ENCODE measurements at places on chromosomes 16 and 17. TPM values are rescaled to one million over a fixed set of nuclear protein-coding genes. Genes with fewer than 3 reads are reported as not detected.

- no peak for DNase-seq
Measured at GRCh38 chr16:25080420-25081131, 31.0 kb upstream of the LCMT1 start.

The C17orf67 gene
- total RNA-seq, result 1.4 TPM

GRCh38 chr16:79833559-79833958 lies 233.0 kb upstream of the MAF start:
- no peak for DNase-seq

DNA sequence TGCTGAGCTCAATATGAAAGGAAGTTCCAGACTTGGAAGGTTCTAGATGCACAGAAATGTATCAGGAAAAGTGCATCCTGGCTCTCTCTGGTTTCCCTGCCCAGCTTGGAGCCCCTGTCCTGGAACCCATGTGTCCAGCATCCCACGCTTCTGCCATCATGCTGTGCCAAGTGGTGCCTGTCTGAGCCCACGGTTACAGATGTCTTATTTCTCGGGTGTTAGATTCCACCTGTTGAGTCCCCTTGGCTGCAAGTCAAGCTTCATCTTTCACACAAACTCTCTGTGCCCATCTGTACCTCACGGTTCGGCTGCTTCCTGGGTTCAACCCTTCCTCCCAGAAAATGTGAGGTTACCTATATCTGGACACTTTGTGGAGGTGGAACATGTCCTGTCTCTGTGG lies 22.5 kb downstream of the OR1D5 start:
- DNase-seq, result no peak

DNA sequence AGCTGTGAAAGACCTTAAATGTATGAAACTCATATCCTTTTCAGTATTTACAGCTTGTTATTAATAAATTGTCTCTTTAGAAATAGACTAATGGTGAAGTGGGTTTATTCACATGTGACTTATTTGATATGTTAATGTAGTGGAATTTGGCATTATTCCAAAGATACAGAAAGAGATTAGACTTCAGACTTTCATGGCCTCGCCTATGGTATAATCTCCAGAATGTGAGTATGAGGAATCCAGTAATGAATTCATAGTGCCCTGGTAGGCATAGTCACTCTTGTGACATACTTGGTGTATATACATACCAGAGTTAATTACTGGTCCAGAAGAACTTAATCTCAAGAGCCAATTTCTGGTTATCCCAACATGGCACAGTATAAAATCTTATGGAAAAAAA lies 72.7 kb downstream of the OMG start:
- no peak for DNase-seq

- DNase-seq, result no peak
Measured at GRCh38 chr16:672851-673250, 2.6 kb upstream of the RHBDL1 start.

The C17orf75 gene
- 22.6 TPM for total RNA-seq

DNA sequence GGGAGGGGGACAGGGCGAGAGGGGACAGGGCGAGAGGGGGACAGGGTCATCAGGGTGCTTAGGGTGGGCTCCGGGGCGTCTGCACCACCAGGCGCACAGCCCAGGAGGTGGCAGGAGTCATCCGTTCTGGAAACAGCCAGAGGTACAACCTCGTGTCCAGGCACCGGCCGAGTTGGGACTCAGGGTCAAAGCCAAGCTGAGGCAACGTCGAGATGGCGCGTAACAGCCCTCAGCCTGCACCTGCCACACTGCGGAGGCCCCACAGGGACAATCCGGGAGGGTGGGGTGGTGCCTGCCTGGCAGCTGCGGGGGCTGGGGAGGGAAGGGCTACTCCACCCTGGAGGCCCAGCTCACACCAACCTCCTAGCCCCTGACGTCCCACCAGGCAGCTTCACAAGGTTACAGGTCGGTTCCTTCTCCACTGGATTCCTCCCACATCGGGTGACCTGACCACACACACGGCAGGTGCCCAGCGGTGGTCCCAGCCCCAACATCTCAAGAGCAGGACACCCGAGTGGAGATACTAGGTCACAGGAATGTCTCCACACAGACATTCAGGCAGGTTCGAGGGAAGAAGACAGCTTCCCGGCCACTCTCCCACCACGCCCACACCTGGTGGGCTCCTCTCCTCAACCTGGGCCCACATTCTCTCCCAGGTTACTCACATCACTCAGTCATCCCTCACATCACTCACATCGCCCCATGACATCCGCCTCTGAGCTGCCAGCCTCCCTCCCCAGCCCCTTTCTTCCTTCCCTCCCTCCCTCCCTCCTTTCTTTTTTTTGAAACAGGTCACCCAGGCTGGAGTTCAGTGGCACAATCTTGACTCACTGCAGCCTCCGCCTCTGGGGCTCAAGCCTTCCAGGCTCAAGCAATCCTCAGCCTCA lies 47.3 kb downstream of the RPH3AL start:
- no peak for DNase-seq

The EMP2 gene
- total RNA-seq, result 19.8 TPM

- no peak for DNase-seq
Measured at GRCh38 chr17:55770196-55770870, 19.5 kb downstream of the PCTP start.

- DNase-seq, result no peak
Measured at GRCh38 chr17:31803494-31804213, 55.4 kb downstream of the COPRS start.

- DNase-seq, result peak; percentile 27
Measured at GRCh38 chr16:4315186-4316107, at the start of gene GLIS2. Gene GLIS2, plus strand, starts transcription at chr16:4316067. Its CDS starts 16,214 bp downstream, at chr16:4332281.

The VWA3A gene
- not detected for total RNA-seq

The FOXC2 gene
- 2.3 TPM for total RNA-seq

DNA sequence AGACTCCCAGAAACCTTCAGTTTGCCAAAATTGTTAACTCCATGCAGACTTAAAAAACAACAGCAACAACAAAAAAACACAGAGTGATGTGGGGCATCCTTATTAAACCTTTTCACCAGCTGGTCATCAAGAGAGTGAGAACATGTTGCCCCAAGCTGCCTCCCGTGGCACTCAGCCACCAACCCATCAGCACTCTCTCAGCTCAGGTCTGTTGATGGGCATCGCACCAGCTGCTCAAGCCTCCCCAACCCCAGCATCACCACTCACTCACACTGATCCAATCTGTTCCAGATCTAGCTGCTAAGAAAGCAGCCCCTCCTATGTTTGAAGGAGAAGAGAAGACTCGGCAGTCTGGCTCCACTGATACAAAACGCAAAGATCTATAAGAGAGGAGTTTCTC lies 46.8 kb downstream of the SLC39A11 start:
- no peak for DNase-seq

The SULT1A1 gene
- 13.1 TPM for total RNA-seq

DNA sequence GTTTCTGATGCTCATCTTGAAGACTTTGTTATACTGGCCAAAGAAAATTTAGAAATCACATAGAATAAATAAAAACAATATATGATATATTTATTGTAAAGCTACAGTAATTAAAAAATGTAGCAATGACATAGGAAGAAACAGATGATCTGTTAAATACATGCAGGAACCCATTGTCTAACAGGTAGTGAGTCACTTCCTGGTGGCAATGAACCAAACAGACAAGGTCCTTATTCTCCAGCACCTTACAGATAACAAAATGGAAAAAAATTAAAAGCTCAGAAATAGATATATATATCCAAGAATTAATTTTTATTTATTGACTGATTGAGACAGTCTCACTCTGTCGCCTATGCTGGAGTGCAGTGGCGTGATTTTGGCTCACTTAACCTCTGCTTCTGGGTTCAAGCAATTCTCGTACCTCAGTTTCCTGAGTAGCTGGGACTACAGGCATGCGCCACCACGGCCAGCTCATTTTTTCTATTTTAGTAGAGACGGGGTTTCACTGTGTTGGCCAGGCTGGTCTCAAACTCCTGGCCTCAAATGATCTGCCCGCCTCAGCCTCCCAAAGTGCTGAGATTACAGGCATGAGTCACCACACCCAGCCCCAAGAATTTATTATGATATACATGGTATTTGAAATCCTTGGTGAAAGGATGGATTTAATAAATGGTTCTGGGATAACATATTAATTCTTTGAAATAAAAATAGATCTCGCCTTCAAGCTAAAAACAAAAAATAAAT lies 7.5 kb downstream of the NETO2 start:
- peak; percentile 74 for DNase-seq

- no peak for DNase-seq
Measured at GRCh38 chr16:64250866-64251265, 871.0 kb downstream of the CDH11 start.

DNA sequence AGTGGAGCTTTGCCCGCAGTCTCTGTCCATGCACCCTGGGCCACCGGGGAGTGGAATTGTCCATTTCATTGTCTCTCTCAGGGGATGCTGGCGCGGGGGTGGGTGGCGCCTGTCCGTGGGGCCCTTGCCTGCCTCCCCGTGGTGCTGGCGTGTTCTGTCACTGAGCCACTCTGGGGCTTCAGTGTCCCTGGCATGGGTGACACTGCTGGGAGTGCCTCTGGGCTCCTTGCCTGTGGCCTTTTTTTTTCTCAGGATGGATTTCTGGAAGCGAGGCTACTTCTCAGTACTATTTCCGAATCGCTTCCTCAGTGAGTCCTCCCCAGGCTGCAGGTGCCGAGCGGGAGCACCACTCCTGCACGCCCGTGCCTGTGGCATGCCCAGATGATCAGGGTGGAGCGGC lies 55.0 kb downstream of the PDPK1 start:
- no peak for DNase-seq

DNA sequence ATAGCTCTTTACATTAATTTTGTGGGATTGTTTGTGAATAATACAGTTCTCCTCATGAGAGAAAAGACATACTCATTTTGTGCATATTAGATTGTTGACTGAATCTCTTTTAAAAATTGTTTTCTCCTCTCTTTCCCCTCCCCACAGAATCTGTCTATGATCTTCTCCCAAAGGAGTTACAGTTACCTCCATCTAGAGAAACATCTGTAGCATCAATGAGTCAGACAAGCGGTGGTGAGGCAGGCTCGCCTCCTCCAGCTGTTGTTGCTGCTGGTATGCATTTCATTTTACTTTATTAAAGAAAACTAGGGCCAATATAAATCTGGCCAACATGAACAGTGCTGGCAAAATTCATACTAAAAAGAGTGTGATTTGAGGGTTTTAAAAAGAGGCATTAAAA lies 60.5 kb downstream of the NFAT5 start:
- DNase-seq, result no peak

The FOXF1 gene
- total RNA-seq, result 0.11 TPM

The NDE1 gene
- 49.8 TPM for total RNA-seq

The PABPN1L gene
- total RNA-seq, result not detected

- DNase-seq, result no peak
Measured at GRCh38 chr16:82043680-82044584, 8.9 kb downstream of the HSD17B2 start.

DNA sequence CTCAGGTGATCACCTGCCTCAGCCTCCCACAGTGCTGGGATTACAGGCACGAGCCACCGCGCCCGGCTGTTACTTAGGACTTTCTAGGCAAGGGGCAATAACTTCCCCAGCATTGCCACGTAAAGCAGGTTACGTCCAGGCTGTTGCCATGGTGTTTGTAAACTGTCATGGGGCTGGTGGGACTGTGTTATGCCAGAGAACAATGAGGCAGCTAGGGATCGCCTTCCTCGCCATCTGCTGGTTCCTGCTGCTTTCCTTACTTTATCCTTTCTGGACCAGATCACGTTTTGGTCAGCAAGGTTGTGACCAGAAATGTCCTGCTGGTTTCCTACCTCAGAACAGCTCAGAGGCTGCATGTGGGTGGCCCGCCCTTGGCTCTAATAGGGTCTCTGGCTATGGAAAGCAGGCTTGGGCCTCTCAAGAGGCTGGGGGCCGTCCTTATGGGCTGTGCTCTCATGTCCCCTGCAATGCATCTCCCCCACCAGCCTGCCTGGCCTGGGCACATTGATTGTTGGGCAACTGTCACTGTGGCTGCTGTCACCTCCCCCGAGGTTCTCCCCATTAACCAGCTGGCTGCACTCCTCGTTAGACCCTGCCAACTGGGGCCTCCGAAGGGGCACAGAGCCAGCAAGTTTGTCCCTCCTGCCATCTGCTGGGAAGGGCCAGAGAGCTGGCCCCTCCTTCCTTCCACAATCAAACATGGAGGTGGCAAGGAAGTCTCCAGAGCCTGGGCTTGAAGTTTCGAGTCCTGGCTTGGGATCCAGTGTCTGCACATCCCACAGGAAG lies 28.2 kb upstream of the ZC3H18 start:
- DNase-seq, result no peak

The CPHXL2 gene
- not detected for total RNA-seq

The CACNG3 gene
- total RNA-seq, result not detected

The KRT32 gene
- not detected for total RNA-seq

DNA sequence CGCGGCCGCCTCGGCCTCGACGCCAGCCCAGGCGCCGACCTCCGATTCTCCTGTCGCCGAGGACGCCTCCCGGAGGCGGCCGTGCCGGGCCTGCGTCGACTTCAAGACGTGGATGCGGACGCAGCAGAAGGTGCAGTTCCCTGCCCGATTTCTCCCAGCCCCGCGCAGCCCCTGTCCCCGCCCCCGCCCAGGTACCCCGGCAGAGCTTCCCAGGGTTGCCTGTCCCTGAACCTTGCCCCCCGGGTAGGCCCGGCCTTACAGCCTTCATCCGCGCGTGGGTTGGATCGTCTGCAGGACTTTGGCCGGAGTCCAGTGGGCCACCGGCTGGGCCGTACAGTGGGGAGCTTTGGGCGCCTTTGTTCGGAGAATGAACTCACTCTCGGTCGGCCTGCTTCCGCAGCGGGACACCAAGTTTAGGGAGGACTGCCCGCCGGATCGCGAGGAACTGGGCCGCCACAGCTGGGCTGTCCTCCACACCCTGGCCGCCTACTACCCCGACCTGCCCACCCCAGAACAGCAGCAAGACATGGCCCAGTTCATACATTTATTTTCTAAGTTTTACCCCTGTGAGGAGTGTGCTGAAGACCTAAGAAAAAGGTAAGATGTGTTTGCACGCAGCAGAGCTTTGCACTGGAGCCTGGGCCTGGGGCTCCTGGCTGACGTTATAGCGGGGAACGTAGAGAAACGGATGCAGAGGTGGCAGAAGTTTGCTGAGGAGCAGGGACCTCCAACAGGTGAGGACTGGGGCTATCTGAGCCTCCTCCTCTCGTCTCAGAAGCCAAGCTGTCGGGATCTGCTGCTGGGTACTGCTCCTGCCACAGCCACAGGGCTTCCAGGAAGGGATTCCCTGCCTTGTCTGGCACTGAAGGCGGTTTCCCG lies 593 bp downstream of the GFER start:
- DNase-seq, result no peak

- DNase-seq, result no peak
Measured at GRCh38 chr16:50902457-50902856, 160.6 kb downstream of the CYLD start.

DNA sequence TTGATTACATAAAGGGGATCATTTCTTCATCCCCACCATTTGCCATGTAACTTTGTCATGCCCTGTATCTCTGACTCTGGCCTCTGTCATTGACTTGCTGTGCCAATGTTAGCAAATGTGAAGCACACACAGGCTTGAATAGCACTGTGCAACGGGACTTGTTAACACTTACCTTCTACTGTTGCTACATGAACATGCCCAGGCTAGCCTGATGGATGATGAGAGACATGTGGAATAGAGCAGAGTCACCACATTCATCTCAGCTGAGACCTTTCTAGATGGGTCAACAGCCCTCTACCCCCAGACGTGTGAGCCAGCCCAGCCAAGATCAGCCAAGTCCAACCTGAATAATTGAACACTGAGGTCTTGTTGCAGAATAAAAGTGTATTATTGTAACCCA lies 162.1 kb upstream of the SALL1 start:
- no peak for DNase-seq

GRCh38 chr17:323721-324571 lies 28.7 kb downstream of the RPH3AL start:
- DNase-seq, result no peak

- no peak for DNase-seq
Measured at GRCh38 chr16:22220069-22220440, 14.0 kb downstream of the EEF2K start.
